ENCODE measurements at places on chromosomes 7 and 10. TPM values are rescaled to one million over a fixed set of nuclear protein-coding genes. Genes with fewer than 3 reads are reported as not detected.

The PPP1R3C gene
- total RNA-seq = 0.15 TPM

The PNLIP gene
- total RNA-seq = not detected

The DNAH11 gene
- total RNA-seq = not detected

The TSPAN13 gene
- total RNA-seq = 0.90 TPM

The DGKB gene
- not detected for total RNA-seq

The FAM25C gene
- not detected for total RNA-seq

Data from activated CD8-positive, alpha-beta memory T cell treated with anti-CD3 and anti-CD28 coated beads for 36 hours (primary cell).